Fibroblast of lung (primary cell): ENCODE measurements at places on chromosomes 12 and 14.

- no peak overlapping the region for H3K27ac ChIP-seq
- H3K4me3 ChIP-seq: no peak overlapping the region
- no peaks in the 10 kb centered on the region for H3K36me3 ChIP-seq
- no peaks in the 10 kb centered on the region for H3K4me1 ChIP-seq
These were observed 695.9 kb downstream of the TMEM121 start for GRCh38 chr14:106222311-106222710.

DNA sequence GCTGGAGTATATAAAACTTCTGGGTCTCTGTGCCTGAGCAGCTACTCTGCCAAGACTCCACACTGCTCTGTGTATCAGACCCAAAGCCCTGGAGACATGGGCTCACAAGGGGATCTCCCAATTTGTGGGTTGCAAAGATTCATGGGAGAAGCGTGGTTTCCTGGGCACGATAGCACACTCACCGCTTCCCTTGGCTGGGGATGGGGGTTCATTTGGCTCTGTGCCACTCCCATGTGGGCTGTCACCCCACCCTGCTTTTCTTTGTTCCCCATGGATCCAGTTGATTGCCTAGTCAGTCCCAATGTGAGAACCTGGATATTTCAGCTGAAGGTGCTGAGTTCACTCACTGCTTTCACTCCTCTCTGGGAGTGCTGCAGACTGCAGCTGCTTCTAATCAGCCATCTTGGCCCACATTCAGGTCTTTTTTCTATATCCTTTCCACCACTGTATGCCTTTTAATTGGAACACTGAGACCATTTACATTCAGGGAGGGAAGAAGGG is 40.0 kb upstream of the PCNX4 start:
- peak; percentile 47 for DNase-seq
- peaks cover 2% of the 10 kb centered on the region for H3K4me1 ChIP-seq
- no peak overlapping the region for H3K27ac ChIP-seq
- H3K4me3 ChIP-seq: peak overlapping the region; percentile 35
- no peaks in the 10 kb centered on the region for H3K27me3 ChIP-seq
- no peaks in the 10 kb centered on the region for H3K36me3 ChIP-seq

DNA sequence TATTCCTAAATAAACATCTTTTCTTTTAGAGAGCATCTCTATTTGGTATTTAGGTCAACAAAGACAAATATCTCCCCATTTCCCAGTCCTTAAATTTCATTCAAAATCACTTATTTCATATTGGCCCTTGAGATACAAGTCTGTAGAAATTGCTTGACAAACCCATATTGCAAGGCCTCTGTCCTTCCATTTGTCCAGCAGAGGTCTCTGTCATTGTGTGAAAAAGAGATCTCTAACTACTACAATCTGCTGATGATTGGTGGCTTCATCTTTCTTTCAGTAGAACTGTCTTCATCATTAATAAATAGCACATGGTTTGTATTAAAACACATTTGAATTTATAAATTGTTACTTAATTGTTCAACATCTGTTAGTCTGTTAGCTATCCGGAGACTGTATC is 252.6 kb downstream of the ACSS3 start:
- H3K27ac ChIP-seq: no peak overlapping the region
- H3K4me1 ChIP-seq: no peaks in the 10 kb centered on the region
- no peaks in the 10 kb centered on the region for H3K27me3 ChIP-seq

DNA sequence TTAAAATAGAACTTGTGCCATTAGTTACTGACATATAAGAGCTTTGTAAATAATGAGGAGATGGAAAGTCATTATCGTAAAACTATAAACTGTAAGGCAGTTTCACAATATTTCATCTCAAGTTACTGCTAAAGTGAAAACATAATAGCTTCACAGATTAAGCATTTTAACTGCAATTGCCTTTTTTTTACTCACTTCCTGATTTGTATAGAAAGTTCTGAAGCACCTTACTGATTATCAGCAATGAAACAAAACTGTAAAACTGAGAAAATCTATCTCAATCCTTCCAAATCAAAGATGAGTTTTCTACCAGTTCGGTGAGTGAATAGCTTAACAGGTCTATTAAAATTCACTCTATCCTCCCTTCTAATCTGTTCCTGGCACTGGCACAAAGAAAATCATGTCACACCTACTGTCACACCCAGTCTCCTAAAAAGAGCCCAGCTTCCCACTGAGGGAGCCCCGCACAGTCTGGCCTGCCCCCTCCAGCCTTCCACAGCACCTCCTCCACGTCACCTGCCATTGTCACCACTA is 161.4 kb upstream of the ABCD2 start:
- H3K4me1 ChIP-seq: no peaks in the 10 kb centered on the region
- no peaks in the 10 kb centered on the region for H3K27me3 ChIP-seq
- H3K27ac ChIP-seq: no peak overlapping the region
- no peak for DNase-seq
